NCI-H1694 (cell line): ENCODE measurements at places on chromosomes 12 and 14.

DNA sequence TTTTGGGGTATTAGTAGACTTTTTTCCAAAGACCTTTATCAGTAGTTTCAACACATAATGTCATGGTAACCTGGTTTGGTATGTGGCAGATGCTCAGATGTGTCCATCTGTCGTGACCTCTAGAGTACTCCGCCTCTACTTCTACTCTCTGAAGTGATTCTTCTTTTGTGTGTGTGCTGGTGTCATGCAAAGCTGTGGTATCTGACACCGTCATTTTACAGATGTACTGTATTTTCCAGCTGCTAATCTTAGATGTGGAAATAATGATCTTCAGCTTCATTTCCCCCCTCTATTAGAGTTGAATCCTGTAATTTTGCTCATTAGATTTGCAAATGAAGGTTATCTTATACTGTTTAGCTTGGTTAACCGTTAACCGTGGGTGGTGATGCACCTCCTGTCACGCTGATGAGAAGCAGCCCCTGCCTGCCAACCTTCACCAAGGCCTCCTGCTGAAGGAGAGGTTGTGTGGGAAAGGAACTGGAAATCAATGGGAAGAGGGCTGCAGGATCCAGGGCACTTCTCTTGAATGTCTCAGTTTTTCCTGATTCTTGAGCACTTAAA is 222.4 kb upstream of the AMIGO2 start:
- DNase-seq: no peak

DNA sequence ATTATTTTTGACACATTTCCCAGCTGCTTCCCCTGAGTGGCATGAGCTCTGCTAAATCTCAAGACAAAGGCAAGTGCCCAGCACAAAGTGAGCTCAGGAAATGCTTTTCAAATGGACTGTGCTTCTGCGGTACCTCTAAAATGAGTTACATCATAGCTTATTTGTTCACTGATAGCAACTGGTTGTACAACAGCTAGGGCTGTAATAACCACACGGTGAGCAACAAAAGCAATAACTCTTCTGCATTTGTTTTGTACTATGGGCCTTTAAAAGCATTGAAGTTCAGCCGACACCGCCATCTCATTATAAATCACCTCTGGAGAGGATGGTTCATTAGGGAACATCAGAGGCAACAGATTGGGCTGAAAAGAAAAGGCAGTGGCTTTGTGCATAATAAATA is 475.0 kb downstream of the GLT1D1 start:
- DNase-seq: no peak

GRCh38 chr12:114799574-114800487 is 115.9 kb upstream of the TBX3 start:
- DNase-seq: no peak

GRCh38 chr12:50507930-50508329 is 3.1 kb downstream of the DIP2B start:
- DNase-seq: no peak

DNA sequence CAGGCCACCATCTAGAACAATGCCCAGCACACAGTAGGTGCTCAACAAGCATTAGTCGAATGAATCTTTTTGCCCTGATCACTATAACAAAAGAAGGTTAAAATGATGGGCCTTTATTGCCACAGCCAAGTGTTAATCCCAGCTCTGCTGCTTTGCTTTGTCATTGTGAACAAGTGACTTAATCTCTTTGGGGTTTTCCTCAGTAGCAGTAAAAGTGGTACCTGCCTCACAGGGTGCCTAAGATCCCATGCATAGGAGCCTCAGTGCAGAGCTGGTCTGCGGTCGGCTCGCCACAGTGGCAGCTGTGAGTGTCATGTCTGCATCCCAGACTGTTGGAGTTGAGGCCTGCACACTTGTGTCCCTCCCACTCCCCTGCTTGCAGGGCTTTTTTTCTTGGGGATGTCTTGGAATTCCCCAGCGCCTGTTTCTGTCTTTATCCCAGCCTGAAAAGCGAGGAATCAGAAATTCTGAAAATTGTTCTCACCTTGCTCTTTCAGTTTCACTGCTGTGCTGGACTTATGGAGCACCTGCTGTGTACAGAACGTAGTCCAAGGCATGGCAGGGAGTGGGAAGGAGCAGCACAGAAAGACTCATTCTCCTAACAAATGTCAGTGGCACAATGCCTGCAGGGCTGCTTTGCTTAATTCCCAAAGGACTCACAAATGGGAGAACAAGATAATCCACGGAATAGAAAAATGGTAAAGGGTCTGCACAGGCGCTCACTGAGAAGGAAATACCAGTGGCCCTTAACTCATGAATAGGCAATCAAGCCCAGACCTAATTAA is 90.8 kb downstream of the EML1 start:
- no peak for DNase-seq

DNA sequence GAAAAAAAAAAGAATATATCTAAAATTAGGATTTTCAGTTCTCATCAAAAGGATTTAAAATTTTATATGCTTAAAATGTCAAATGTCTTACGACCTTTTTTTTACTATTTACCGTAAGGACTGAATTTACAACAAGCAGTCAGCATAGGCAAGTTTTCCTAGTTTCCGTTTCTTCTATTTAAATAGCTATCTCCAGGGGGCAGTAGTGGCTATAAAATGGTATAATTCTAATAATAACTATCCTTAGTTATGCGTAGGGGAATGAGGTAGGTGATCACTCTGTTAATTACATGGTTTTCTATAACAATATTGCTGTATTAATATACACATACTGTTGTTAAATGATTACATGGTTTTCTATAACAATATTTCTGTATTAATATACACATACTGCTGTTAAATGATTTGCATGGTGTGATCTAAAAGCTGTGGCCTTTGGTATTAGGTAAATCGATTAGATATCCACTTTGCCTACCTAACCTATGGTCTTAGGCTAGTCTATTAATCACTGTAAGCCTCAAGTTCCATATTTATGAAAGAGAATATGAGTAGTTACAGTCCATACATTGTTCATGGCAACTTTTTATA is 217.7 kb upstream of the PDZRN4 start:
- DNase-seq: no peak

- DNase-seq: no peak
These were observed 68.7 kb downstream of the RPAP3 start for GRCh38 chr12:47636908-47637780.

DNA sequence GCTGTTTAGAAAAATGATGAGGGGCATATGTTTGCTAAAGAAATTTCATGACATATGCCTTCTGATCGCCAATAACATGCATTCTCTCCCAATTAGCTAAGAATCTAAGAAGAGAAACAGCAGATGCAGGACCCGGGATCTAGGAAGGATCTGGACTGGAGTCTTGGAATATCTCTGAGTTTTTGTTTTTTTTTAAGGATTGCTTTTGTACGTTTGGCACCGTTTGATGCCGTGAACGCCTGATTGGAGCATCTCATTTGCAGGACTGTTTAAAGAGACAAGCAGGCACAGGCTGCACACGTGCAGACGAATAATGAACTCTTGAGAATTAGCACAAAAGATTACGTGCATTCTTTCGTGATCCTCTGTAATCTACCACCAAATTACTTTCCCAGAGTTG is 13.6 kb downstream of the EML1 start:
- no peak for DNase-seq

- no peak for DNase-seq
These were observed 1.0 kb downstream of the SMARCD1 start for GRCh38 chr12:50086148-50086547.

- DNase-seq: no peak
These were observed 210.8 kb upstream of the NPAS3 start for GRCh38 chr14:32727832-32728231.

- DNase-seq: no peak
These were observed 87.8 kb upstream of the DYNC1H1 start for GRCh38 chr14:101876555-101876938.

- DNase-seq: no peak
These were observed 245.7 kb downstream of the FUT8 start for GRCh38 chr14:65658202-65658601.

DNA sequence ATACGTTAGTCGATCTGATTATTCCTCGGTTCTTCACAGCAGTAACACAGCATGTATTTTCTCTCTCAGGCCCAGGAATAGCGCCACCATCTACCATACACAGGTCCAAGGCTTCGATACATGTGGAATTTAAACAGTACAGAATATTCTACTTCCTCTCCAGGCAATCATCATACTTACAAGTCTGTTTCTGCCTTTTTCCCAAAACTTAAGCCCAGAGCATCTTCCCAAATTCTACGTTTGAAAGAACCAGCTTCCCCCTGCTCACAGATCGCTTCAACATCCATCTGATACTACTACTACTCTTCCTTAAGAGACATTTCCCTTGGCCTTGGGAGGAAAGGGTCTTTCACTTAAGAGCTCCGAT is 626 bp downstream of the TXNDC16 start:
- peak; percentile 35 for DNase-seq

DNA sequence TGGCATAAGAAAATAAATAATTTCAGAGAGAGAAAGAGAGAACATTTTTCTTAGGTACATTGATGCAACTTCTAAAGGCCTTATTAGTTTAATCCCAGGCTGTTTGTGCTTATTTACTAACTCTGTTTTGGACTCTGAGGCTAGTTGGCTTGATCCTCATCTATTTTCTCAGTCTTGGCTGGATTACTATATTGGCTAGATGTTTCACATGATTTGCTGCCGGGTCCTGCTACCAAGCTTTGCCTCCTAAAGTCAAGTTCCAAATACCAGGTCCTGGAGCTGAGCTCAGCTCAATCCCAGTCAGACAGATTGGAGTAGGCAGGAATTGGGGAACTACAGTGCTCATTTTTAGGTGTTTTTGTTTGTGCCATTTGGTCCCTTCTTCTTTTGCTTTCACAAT is 340.8 kb downstream of the BCAT1 start:
- no peak for DNase-seq

DNA sequence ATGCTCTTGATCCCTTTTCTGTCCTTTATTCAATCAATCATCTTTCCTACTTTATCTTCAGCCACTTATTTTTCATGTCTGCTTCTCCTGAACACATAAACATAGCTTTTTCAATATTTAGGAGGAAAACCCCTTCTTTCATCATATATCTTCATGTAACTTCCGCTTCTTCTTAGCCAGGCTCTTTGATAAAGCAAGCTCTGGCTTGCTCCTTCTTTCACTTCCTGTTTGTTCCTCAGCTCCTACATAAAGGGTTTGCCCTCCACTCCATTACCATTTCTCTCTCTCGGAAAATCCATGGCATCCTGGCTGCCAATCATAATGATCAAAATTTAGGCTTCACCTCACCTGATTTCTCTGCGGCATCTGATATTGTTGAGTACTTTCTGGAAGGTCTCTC is 33.7 kb upstream of the HELB start:
- DNase-seq: no peak

- DNase-seq: peak; percentile 72
These were observed 78.1 kb downstream of the C14orf132 start for GRCh38 chr14:96117101-96117897.

GRCh38 chr12:9650151-9650576 is 19.3 kb upstream of the CLEC2D start:
- DNase-seq: no peak

- no peak for DNase-seq
These were observed 11.5 kb downstream of the TEAD4 start for GRCh38 chr12:2970744-2971143.

GRCh38 chr14:61934385-61934784 is 172.2 kb downstream of the SNAPC1 start:
- no peak for DNase-seq

DNA sequence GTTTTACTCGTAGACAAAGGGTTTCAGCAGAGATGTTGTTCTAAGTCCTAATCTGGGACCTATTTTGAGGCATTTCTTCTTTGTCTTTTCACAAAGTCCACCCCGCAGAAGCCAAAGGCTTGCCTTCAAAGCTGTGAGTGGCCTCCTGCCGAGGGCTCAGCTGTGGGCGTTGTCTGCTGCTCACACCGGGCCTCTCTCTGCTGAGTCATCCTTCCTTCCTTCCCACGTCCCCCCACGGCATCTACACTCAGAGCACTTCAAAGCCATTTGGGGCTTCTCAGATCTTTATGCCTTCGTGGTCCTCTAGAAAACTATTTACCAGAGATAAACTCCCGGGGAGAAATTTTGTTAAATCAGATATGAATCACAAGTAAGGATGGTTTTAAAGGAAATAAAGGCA is 115.9 kb upstream of the TMPO start:
- DNase-seq: no peak

DNA sequence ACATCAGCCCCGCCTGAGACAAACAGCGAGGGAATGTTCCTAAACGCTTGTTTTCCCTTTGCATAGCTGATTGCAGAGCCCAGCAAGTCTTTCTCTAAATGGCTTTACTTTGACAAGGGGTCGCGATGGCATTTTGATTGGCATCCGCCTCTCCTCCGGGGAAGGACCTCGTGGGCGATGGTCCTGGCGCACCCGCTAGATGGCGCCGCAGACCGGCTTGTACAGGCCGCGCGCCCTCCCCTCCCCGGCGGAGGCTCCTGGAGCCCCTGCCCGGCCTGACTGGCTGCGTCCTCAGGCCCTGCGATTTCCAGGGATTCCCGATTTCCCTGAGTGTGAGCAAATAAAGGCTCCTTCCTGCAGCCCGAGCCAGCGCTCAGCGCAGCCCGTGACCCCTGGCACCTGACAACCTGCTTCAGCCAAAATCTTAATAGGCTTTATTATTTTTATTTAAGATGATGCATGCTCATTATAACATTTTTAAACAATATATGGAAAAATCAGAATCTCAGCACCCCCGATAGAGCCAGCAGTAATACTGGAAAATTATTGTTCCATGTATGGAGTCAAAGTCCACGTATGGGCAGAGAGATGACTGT is 468.3 kb downstream of the AACS start:
- DNase-seq: no peak

GRCh38 chr12:4567073-4567881 is 5.3 kb downstream of the DYRK4 start:
- no peak for DNase-seq

DNA sequence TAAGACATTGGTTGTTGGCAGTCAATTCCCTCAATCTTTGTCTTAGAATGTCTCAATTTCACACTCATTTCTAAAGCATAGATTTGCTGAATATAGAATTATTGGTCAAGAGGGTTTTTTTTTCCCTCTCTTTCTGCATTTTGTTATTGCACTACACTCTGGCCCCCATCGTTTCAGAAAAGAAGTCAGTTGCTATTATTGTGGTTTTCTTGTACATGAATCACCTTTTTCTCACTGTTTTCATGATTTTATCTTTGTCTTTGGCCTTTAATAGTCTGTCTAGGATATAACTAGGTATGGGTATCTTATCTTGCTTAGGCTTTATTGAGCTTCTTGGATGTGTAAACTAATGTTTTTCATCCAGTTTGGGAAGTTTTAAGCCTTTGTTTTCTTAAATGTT is 194.3 kb upstream of the DAAM1 start:
- no peak for DNase-seq
